Activated CD4-positive, alpha-beta memory T cell treated with anti-CD3 and anti-CD28 coated beads, Interleukin-2, amount 10 ng/mL, durations not matched to agents 7 days and 5 days (primary cell): ENCODE measurements at places on chromosomes 2 and 18. TPM values are rescaled to one million over a fixed set of nuclear protein-coding genes. Genes with fewer than 3 reads are reported as not detected.
A peak's percentile ranks its signal among the peaks of the same experiment; 100 is the strongest.

DNA sequence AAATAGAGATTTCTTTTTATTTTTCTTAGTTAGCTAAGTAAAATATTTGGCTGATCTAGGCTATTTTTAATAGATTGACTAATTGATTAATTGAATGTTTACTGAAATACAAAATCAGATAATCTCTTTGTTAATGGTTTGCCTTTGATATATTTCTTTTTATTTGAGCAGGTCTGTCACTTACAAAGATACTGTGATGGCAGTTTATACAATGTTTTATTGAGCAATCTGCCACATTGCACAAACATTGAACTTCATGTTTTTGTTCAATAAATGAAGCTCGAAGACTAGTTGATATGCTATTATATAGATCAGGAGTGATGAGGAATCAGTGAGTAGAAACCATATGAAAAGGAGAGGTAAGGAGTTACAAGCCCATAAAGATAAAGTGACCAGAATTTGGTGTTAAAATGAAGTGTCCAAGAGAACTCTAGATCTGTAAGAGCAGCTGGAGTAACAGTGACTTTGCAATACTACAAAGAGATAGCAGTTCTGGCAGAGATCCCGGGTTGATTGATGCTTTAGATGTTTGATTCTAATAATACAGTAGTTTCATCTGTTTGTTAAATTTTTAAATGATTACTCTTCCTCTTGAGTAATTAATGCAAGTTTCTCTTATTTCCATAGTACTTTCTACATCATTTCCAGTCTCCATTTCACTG is 574.2 kb downstream of the CCDC85A start:
- DNase-seq: no peak

GRCh38 chr2:236972491-236973342 is 113.0 kb upstream of the COPS8 start:
- DNase-seq: no peak

DNA sequence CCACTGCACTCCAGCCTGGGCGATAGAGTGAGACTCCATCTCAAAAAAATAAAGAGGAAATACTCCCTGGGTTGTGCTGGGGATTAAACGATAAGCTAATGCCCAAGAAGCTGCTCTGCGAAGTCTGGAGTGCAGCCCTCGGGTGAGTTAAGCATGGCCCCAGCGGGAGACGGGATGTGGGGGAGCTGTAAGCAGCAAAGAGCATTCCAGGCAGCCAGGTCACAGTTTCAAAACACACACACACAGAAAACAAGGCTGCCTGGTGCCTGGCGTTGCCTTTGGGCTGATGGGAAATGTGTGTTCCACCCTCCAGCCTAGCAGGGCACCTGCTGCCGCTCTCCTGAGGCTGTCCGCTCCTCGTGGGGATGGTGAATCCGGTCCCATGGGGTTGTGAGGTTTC is 24.1 kb downstream of the ODC1 start:
- DNase-seq: no peak

DNA sequence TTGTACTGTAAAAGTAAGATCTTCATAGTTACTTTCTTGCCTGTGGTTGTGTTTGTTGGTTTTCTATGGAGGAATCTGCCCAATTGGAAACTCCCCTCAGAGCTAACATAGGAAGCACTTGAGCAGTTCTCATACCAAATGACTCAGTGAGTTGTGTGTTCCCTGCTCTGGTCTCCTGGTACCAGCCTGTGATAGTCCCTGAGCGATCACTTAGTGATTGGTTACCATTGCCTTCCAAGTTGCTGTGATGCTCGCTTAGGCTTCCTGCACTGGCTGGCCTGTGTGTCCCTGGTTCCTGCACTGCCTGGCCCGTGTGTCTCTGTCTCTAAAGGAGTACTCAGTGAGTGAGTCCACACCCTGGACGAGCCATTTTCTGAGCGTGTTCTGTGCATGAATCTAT is 133.0 kb downstream of the MAP4K4 start:
- peak; percentile 22 for DNase-seq

DNA sequence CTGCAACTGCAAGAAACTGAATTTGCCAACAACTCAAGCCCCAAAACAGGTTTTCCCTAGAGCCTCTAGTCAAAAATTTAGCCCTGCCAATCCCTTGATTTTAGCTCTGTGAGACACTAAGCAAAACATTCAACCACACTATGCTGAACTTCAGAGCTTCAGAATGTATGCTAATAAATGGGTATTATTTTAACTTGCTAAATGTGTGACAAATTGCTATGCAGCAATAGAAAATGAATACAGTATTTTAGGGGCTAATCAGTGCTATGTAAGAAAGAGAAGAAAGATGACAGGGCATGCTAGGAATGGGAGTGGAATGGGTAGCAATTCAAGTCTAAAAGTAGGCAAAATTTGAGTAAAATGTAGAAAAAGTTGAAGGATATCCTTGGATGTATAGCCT is 223.9 kb upstream of the NOL4 start:
- no peak for DNase-seq

GRCh38 chr18:10235661-10235952 is 218.8 kb upstream of the APCDD1 start:
- DNase-seq: no peak

DNA sequence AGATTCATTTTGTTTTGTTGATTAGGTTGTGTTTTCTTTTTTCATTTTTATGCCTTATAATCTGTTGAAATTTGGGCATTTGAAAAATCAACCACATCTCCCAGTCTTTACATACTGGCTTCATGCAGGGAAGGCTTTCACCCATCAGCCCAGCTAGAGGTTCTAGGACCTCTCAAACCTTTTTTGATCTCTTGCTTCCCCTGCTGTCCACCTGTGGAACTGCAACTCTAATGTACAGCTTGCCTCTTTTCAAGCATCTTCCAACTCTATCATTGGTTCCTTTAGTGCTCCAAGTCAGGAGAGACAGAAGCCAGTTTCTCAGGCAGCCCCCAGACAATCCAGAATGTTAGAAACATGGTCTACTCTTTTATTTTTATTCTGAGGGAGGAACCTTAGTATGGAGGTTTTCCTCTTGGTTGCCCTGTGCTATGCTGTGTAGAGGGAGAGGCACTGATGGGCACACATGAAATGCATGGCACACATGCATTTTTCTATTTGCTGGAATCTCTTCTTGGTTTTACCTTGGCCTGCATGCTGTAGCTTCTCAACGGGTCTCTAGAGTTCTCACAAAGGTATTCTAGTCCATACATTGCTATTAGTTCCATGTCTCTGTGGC is 107.2 kb upstream of the L3MBTL4 start:
- peak; percentile 16 for DNase-seq

DNA sequence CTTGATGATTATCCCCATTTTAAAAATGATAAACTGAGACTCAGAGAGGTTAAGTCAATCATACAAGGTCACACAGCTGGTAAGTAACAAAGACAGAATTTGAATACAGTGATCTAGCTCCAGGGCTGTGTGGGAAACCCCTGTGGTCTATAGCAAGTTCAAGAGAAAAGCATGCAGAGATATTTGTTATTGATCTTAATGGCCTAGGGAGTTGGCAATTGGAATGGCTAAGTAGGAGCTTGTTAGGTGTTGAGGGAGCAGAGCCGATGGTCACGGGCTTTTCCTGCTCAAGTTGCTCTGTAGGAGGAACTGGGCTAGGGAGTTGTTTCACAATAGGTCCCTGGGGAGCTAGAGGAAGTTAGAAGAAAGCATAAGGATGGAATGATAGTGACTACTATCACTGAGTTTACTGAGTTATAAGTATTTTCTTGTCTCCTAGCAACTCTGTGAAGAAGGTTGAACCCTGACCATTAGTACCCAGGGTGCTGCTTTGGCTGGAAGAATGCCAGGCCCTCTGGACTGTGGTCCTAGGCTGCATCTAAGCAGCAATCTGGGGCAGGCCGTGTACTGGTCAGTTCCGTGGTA is 30.0 kb downstream of the RNF125 start:
- no peak for DNase-seq

- DNase-seq: peak; percentile 41
Observed at GRCh38 chr2:10097352-10098148, 17.3 kb upstream of the CYS1 start.

DNA sequence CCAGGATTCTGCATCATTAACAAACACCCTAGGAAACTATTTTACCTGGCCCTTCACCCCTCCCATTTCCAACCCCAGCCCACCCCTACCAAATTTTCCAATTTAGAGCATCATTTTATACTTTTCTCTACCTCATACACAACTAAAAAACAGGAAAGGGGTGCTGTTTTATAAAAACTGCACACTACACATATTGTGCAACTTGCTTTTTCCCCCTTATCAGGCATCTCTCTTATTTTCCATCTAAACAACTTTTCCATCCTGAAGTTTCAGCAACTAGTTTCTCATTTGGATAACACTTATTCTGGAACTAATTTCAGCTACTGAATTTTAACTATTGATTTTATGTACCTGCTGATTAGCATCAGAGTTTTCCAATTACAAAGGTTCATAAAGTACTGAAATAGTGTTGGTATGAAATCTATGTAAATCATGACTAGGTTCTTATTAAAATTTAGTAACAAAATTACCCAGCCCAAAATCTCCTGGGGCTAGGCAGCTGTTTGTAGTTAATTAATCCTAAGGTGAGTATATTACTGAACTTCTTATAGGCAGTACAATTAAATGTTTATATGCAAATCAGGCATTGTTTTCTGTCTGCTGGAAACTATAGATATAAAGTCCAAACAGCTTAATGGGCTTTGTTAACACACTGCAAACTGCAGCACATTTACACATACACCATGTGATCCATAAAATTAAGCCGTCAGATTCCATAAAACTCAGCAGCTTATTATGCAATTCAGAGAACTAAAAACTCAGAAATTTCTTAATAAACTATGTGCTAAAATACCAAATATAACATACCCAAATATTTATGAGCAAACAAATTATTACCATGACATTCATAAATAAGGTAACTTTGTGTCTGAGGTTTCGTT is 7.9 kb downstream of the SF3B1 start:
- no peak for DNase-seq

DNA sequence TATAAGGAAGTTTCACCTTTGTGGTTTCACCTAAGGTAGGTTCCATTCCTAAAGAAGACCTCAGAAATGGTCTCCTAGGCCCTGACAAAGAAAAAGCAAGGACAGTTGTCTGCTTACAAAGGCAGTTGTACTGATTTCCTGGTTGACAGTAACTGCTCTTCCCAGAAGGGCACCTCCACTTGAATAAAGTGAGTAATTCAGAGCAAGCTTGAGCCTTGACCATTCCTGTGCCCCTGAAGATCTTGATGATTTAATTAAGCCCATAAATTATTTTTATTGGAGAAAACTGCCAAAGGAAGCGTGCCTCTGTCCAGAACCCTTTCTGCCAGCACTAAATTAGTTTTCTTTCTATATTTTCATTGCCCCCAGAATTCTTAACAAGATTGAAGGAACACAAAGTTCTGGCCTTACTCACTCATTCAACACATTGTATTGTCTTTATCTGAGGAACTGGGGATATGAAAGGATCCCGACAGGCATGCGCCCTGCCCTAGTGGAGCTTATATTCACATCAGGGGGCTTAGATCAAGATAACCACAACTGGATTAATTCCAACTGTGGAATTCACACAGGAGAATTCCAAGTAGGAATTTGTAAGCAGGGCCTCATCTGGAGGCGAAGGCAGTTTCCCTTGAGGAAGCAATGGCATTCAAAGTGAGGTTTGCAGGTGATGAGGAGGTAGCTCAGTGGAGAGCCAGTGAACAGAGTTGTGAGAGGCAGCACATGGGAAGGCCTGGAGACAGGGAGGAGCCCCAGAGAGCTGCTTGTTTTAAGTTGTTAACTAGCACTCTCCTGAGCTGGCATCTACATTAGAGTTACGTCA is 21.2 kb downstream of the PTRHD1 start:
- DNase-seq: no peak

GRCh38 chr2:161746891-161747535 is 122.8 kb downstream of the SLC4A10 start:
- no peak for DNase-seq

DNA sequence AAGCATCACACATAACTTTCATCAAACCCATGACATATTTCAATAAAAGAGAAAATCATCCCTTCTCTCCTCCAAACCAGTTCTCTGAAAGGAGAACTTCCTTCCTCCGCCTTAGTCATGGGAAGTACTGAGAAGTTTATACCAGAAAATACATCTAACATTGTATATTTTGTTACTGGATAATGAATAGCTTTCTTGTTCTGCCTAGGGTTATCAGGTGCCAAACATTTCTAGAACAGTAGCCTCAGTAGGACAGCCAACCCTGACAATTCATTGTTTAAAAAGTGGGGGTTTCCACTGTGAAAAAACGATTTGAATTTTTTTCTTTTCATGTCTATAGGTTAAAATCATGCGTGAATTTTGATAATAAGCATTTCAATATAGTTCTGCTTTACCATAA is 16.0 kb upstream of the DAW1 start:
- no peak for DNase-seq

- DNase-seq: no peak
Observed at GRCh38 chr2:237529452-237530402, 36.6 kb upstream of the PRLH start.

DNA sequence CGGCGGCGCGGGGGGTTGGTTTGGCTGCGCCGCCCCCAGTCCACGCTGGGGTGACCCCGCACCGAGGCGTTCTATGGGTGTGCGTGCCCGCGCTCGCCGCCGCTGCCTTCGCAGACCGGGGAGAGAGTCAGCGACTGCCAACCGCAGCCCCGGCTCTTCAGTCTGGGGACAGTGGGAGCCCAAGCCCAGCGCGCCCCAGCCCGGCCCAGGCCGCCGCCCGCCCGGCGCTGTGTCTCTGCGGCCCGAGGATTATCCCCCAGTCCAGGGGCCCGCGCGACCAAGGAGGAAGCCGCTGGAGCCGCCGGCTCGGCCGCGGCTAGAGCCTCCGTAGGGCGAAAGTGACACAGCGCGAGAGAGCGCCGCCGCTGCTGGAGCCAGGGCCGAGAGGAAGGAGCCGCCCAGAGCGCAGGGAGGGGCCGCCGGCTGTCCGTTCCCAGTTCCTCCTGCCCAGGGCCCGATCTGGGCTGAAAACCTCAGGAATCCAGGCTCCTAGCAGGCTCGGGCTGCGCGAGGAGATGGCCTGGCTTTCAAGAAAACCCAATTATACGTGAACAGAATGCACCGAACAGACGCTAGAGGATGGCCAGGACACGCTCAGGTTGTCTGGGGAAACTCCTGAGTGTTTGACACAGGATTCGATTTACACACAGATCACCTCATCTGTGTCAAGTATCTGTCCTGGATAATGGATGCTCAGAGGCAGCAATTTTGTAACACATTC is 2.4 kb downstream of the CTIF start:
- DNase-seq: no peak

GRCh38 chr2:66389651-66390131 is 45.2 kb upstream of the MEIS1 start:
- no peak for DNase-seq

The LPIN2 gene
- total RNA-seq: 78.4 TPM

The TWSG1 gene
- total RNA-seq: 9.6 TPM

The ALPP gene
- not detected for total RNA-seq

The C2orf80 gene
- not detected for total RNA-seq

The ASIC4 gene
- not detected for total RNA-seq

The UGT1A10 gene
- not detected for total RNA-seq

The RBMS1 gene
- 65.5 TPM for total RNA-seq

The PLA2R1 gene
- not detected for total RNA-seq
